HCT116 (cell line): ENCODE measurements at places on chromosomes 13 and 19.

DNA sequence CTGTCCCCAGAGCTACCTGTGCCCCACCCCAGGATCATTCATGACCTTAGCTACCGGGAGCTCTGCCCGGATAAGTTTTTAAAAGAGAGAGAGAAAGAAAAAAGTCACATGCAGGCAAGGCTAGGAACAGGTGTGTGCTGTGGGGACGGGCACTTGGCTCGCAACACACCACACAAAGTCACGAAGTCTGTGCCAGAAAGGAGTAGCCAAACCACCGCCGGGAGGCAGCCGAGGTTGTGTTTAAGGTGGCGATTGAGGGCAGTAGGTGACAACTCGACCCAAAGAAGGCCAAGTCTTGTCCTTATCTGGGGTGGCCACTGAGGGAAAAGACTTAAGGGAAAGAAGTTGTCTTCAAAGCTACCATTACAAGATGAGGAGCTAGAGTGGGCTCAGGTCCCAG is 4.6 kb upstream of the TSHZ3 start:
- no peaks in the 10 kb centered on the region for H3K27me3 ChIP-seq
- no peak for DNase-seq
- no peaks in the 10 kb centered on the region for H3K36me3 ChIP-seq
- H3K4me3 ChIP-seq: no peak overlapping the region
- no peaks in the 10 kb centered on the region for H3K4me1 ChIP-seq

DNA sequence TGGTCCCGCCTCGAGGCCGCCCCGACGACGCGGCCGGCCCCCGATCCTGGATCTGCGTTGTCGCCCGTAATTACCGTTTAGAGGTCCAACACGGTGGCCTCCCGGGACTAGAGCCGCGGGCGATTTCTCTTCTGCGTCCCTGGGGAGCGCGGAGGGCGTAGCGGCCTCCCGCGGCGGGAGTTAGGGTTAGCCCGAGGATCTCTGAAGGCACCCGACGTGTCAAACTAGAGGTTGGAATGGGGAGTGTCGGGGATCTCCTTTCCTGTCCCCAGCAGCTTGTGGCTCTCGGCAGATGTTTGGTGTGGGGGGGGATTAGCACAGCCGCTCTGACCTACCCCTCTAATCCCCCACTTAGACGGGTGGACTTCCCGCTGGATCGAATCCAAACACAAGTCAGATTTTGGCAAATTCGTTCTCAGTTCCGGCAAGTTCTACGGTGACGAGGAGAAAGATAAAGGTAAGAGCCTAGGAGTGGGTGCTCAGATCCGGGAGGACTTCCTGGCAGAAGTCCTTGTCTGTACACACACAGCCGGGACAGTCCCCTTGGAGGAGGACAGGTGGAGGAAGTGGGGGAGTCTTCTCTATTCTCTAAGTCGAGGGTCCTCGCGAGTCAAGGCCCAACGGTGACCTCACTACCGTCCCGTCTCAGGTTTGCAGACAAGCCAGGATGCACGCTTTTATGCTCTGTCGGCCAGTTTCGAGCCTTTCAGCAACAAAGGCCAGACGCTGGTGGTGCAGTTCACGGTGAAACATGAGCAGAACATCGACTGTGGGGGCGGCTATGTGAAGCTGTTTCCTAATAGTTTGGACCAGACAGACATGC is 581 bp downstream of the CALR start:
- DNase-seq: no peak
- H3K4me3 ChIP-seq: peak overlapping the region; percentile 99
- peaks cover 45% of the 10 kb centered on the region for H3K36me3 ChIP-seq

DNA sequence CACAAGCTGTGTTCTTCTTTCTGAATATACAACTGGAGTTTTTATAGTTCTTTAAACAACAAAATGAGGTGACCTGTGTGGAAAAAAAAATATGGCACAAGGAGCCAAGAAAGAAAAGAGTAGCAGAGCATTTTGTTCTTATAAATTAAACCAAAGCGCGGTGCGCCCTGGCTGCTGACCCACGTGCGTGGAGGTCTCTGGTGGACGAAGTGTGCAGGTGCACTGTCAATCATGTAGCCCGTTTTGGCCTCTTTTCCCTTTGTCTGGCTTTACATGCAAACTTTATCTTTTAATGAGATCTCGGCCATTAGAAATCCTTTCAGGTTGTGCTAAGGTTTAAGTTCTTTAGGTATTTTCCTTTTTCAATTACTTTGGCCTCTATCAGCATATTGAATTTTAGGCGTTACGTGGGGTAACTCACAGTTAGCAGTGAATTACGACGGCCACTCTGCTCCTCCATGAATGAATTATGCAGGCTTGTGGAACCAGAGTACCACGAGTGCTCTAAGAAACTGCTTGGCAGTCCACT is 443.9 kb upstream of the SLC10A2 start:
- no peak for DNase-seq
- no peaks in the 10 kb centered on the region for H3K27me3 ChIP-seq
- no peaks in the 10 kb centered on the region for H3K36me3 ChIP-seq
- H3K4me3 ChIP-seq: no peak overlapping the region
- no peaks in the 10 kb centered on the region for H3K4me1 ChIP-seq

- no peak overlapping the region for H3K27ac ChIP-seq
- H3K27me3 ChIP-seq: no peaks in the 10 kb centered on the region
- H3K4me1 ChIP-seq: peaks cover 14% of the 10 kb centered on the region
- peaks cover 3% of the 10 kb centered on the region; the same call in 1 of the 2 replicates for H3K36me3 ChIP-seq
These were observed 7.6 kb downstream of the EFNB2 start for GRCh38 chr13:106527826-106528225.

DNA sequence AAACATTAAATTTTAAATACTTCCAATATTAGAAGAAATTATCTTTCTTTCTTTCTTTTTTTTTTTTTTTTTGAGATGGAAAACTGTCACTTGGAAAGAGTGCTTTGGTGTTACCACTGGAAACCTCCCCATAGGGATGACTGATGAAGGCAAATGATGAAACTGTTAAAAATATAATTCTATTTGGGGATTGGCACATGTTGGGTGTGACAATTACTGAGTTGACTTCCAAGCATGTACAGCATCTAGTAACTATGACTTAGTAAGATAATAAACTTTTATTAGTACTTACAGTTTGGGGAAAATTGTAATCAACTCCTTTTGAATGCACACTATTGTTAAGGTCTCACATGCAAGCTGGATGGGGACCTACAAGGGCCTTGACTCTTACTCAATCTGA is 592.5 kb downstream of the KCTD12 start:
- no peaks in the 10 kb centered on the region for H3K4me1 ChIP-seq
- DNase-seq: no peak
- no peaks in the 10 kb centered on the region for H3K36me3 ChIP-seq
- H3K4me3 ChIP-seq: no peak overlapping the region
